ENCODE measurements at places on chromosomes 3 and 15.

GRCh38 chr3:152865668-152866245 is 30.8 kb downstream of the P2RY1 start:
- DNase-seq = no peak

DNA sequence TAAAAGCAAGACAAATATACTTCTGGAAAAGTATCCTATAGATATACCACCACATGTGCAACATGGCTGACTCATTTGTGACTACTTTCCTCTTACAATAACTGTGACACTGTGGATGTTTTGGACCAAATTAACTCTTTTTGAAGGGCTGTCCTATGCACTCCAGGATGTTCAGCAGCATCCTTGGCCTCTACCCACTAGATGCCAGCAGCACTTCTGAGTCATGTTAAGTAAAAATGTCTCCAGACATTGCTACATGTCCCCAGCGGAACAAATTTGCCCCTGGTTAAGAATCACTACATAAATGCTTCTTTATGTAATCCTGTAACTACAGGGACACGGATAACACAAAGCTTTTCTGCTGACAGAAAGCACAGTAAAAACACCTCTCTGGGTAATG is 32.0 kb downstream of the RUVBL1 start:
- DNase-seq = no peak

- peak; percentile 97 for DNase-seq
These were observed at the start of gene NR2F2 for GRCh38 chr15:96330450-96331143. TSS of gene NR2F2 (plus strand) at chr15:96330700. CDS start at chr15:96332106, 1,406 bp downstream.

DNA sequence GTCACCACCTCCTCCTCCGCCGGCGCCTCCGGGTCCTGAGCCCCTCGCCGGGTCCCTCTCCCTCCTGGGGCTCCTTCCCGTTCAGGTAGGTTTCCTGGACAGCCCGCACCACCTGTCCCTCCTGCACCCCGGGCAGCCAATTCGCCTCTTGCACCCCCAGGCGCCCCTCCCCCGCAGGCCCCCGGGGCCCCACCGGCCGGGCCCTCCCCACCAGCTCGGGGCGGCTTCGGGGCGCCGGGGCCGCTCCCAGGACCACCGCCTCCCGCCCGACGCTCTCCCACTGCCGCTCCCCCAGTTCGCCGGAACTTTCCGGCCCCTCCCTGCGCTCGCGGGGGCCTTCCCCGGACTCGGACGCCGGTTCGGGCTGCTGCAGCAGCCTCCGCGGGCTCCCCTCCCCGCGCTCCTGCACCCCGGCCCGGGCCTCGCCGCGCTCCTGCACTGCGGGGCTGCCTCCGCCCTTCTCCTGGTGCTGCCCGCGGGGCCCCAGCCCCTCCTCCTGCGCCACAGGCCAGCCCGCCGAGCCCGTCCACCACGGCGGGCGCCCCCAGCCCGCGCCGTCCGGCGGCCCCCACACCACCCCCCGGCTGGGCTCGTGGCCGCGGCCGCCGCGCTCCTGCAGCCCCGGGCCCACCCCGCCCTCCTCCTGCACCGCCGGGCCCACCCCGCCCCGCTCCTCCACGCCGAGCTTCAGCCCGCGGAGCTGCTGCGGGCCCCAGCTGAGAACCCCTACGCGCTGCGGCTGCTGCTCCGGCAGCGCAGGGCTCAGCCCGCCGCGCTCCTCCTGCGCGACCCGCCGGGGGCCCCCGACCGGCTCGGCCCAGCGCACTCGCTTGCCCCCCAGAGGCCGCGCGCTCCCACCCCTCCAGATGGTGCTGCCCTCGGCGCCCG is 587 bp upstream of the TNK2 start:
- peak; percentile 53 for DNase-seq

GRCh38 chr3:29718661-29719065 is 437.8 kb downstream of the RBMS3 start:
- peak; percentile 11 for DNase-seq

DNA sequence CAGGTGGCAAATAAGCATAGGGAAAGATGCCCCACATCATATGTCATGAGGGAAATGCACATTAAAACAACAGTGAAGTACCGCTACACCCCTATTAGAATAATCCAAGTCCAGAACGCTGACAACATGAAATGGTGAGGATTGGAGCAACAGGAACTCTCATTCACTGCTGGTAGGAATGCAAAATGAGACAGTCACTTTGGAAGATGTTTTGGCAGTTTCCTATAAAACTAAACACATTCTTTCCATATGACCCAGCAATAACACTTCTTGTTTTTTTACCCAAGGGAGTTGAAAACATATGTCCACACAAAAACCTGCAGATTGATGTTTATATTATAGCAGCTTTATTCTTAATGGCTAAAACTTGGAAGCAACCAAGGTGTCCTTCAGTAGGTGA is 116.4 kb upstream of the TOPAZ1 start:
- DNase-seq = no peak

DNA sequence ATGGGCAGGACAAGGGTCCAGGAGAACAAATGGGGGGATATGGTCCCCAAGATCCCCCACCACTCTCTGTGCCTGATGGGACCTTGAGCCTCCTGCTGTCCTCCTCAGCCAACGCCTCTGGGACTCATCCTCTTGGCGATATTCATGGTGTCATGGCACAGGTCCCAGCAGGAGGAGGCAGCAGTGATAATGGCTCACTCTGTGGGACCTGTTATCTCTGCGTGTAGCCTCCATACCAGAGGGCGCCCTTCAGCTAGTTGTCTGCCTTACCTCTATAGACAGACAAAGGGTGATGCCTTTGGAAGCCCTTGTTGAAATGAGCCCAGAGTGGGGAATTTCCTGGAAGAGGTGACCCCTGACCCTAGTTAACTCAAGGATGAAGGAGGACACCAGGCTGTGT is 7.4 kb downstream of the ZBTB47 start:
- DNase-seq = peak; percentile 11

GRCh38 chr3:156509189-156510174 is 45.4 kb downstream of the SSR3 start:
- DNase-seq = peak; percentile 74

DNA sequence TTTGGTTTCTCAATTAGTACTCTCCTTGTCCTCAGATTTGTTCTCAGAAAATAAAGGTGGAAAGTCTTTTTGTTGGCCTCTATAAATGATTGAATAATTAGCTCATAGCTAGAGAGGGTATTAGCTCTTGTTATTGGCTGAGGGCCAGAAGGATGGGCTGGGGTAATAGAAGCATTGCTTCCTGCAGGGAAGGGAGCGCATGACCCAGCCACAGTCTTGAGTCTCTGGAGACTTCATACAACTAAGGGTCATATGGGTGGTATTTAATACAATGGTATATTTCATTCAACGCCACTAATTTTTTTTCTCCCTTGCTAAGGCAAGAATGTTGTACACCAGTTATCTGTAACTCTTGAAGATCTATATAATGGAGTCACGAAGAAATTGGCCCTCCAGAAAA is 8.4 kb downstream of the DNAJA4 start:
- DNase-seq = no peak

- no peak for DNase-seq
These were observed 115.2 kb downstream of the GHSR start for GRCh38 chr3:172333042-172333377.

GRCh38 chr15:78695854-78696253 is 54.8 kb upstream of the CHRNB4 start:
- DNase-seq = no peak

GRCh38 chr15:38878926-38879325 is 314.3 kb upstream of the RASGRP1 start:
- DNase-seq = no peak

DNA sequence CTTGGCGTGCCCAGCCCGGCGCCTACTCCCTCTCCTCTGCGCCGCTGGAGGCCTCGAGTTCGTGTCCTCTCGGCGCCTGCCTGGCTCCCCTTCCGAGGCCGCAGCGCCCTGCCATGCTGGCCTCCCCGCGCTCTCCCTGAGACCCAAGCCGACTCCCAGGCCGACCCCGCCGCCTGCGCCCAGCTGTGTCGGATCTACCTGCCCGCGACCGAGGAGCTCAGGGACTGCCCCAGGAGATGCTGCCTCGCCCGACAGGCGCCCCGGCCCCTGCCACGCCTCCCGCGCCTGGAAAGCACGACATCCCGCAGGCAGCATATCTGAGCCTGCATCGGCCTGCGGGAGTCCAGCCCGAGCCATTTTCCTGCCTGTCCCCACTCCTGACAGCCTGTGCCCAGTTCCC is 16.1 kb downstream of the PAQR9 start:
- peak; percentile 19 for DNase-seq

Measured in AG20443 (cell line).